Activated CD4-positive, alpha-beta memory T cell treated with anti-CD3 and anti-CD28 coated beads, Interleukin-2, amount 10 ng/mL, durations not matched to agents 7 days and 5 days (primary cell): ENCODE measurements at places on chromosomes 4 and X.

DNA sequence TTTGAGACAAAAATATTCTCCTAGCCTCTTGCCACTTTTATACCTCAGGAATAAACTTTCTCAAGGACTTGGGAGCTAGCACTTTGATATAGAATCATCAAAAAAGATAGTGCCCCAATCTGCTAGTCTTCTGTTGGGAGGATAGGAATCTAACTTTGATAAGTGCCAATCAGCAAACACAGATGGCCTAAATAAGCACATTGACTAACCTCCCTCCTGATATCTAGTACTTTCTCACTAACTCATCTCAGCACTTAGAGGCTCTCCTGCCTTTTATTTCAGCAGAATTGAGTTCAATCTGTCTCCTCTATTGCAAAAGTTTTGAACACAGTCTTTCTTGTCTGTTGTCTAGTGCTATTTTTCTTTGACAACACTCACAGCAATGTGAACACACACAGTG lies 798.4 kb upstream of the FTHL17 start:
- no peak for DNase-seq

GRCh38 chrX:100969408-100969807 lies at the start of gene ARL13A:
ARL13A (plus strand) TSS chrX:100969708; CDS start chrX:100973690, 3,982 bp downstream.
- no peak for DNase-seq

DNA sequence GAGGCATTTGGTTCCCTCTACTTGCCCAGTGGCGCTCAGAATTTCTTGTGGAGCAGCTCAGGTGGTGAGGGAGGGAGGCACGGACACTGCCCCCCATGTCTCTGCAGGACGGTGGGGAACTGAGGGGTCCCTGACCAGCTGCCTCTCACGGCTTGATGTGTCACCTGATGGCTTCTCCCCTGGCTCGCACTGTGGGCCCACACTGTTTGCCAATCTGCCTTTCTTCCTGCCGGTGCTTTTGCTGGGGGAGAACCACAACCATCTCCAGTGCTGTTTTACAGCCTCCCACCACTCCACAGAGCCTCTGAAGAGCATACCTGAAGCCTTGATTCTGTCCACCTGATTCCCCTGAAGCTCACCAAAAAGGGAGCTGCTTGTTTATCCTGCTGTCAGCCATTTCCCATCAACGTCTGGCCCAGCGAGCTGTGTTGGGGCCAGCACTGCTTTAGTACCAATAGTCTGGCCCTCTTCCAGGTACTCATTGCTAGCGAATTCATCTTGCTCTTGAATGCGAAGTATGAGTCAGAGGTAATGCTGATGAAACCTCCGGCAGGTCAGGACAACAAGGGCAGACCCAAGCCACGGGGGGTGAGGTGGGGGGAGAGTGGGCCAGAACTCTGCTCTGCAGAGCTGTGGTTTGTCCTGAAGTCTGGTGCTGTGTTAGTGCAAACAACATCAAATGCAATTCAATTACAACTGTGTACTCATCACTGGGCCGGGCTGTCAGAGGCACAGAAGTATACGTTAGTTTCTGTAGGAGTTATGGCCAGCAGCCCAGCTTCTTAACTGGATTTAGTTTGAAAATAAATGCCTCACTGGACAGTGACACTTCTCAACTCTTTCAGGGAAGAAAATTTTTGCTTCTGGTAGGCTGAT lies 208.3 kb upstream of the JADE1 start:
- DNase-seq, result no peak

- no peak for DNase-seq
These were observed 607.4 kb upstream of the PITX2 start for GRCh38 chr4:111230265-111230664.

DNA sequence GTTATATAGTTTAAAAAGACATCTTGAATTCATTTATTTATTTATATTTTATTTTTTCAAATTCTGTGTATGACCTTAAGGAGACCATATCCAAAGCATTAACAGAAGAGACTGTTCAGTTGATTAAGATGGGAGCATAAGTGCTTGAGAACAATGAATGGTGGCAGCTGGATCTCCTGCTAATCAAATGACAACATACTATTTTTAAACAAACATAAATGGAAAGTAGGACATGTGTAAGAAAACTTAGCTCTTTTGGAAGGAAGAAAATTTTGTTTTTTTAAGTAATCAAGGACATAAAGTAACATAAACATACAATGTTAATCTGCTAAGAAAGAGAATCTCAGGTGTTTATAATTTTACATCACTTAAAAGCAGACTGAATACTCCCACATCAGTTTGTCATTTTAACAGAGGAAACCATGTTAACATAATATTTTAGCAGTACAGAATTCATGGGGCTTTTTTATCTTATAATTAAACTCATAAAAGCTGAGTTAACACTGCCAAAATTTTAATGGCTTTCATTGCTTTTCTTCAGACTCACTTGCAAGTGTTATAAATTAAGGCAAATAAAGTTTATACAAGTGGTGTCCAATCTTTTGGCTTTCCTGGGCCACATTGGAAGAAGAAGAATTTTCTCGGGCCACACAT lies 95.1 kb downstream of the MAD2L1 start:
- DNase-seq, result no peak

- no peak for DNase-seq
These were observed 243.3 kb downstream of the SLC7A11 start for GRCh38 chr4:137998666-137999429.

DNA sequence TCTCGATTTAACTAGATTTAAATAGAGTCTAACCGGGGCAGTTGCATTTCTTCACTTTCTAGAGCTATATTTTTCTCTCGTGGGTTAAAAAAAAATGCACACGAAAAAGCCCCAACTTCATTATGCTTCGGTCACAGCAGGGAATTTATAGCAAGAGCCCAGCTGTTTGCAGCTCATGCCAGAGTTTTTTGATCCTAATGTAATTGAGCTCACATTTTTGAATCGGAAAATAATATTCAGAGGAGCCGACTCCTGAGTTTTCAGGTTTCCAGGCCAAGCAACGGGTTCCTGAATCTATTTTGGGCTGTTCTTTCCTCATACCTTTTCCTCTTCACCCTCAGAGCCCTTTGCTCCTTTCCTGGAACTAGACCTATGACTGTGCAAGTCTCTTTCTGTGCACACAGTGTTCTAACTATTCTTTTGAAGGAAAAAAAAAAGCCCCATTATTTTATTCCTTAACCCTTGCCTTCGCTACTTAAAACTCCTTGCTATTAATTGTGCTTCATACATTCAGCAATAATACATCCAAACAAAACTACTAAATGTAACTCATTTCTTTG lies 27.5 kb upstream of the ESX1 start:
- no peak for DNase-seq

- no peak for DNase-seq
These were observed 343.2 kb upstream of the KLF3 start for GRCh38 chr4:38320833-38321232.

DNA sequence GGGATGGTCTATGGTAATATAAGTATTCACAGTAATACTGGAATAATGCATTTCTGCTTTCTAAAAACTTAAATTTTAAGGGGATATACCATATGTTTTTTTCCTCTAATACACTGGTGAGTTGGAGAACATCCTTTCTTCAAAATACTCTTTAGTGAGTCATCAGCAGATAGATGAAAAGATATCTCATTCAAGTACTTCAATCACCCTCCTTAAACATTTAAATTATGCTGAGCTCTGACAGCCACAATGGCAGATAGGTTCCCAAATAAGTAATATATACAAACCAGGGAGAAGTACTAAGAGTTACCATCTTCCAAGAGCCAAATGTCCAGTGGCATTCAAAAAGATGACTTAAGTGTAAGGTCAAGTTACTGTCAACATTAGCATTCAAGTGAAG lies 52.2 kb downstream of the AMMECR1 start:
- no peak for DNase-seq

DNA sequence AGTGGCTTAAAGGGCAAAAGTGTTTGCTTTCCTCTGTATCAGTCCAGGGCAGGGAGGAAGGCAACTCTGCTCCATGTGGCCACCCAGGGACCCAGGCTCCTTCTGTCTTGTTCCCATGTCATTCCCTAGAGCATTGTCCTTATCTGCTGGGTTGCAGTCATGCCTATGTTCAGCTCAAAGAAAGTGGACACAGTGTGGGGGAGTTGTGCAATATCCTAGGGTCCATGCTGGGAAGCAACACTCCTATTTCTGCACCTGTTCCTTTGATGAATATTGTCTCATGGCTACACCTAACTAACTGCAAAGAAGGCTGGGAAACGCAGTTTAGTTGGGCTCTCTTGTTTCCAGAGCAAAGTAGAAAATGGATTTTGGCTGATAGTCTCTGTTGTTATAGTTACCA lies 107.0 kb upstream of the OTUD4 start:
- DNase-seq, result no peak

DNA sequence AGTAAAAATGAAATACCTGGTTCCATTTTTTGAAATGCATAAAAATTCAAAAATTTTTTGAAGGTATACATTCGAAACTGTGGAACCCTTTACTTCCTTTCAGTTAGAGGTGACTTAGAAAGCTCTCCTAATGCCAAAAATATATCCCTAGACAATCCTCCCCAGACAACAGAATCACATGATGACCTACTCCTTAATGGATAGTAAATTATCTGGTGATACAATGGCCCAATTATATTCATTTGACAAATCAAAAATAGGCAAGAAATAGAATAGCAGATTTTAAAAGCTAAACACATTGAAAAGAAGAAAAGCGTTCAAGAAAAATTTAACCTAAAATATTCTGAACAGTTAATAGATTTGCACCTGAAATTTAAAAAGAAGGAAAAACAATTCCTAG lies 3.5 kb upstream of the UGT2A2 start:
- no peak for DNase-seq

- no peak for DNase-seq
These were observed 132.1 kb downstream of the DIPK2B start for GRCh38 chrX:45068569-45068968.

GRCh38 chr4:59540311-59540710 lies 1659.8 kb upstream of the ADGRL3 start:
- no peak for DNase-seq

DNA sequence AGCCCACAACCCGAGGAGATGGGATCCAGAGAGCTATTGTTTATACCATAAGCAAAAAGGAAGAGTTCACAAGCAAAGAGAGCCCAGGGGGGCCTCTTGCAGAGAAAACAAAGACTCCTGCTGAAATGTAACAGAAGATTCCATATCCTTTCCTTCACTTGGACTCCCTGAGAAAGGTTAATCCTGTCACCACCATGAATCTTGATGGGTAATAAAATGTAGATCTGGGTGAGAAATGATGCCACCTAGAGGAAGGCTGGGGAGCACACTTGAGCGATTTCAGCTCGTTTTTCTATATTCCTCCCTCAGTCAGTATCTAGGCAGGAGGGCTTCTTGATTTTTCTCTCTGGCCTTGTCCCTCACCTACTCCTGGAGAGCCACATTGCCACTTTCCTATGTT lies 10.2 kb upstream of the KCNE5 start:
- no peak for DNase-seq

- DNase-seq, result no peak
These were observed 64.4 kb downstream of the DLG3 start for GRCh38 chrX:70509078-70509477.

DNA sequence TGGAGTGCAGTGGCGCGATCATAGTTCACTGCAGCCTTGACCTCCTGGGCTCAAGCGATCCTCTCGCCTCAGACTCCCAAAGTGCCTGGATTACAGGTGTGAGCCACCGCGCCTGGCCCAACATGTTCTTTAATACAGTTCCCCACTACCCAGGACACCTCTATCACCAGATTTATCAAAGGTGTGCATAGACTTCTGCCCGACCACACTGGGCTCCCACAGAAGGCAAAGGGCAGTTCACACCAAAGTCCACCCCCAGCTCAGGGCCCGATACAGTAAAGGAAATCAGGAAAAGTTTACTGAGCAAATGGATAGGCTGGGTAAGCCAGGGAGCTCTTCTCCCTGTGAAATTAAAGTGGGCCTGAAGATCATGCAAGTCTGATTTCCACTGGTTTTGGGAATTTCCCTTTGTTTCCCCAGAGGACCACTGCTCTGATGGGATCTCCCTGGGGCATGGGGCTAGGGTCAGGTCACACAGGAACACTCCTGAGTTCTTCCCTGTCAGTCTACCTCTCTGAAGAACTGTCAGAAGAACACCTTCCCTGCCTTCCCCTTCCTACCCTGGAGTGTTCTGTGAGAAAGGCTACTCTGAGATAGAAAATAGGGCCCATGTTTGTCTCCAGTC lies 17.7 kb upstream of the PIM2 start:
- DNase-seq, result no peak

- no peak for DNase-seq
These were observed 77.5 kb downstream of the HCCS start for GRCh38 chrX:11188664-11189063.

- DNase-seq, result no peak
These were observed 143.8 kb upstream of the PPARGC1A start for GRCh38 chr4:24033626-24034025.

DNA sequence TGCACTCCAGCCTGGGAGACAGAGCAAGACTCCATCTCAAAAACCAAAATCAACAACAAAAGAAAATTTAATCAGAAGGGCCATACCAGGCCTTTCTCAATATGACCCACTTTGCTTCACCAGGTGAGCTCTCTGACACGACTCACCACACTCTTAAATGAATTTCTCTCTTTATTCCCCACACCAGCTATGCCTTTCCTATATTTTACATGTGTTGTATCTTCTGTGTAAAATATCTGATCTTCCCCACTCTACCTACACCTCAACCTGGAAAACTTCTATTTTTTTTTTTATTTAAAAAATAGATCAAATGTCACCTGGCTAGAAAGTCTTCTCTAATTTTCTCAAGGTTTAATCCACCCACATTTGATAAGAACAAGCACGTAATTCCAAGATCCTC lies 77.6 kb upstream of the SLC39A8 start:
- no peak for DNase-seq

DNA sequence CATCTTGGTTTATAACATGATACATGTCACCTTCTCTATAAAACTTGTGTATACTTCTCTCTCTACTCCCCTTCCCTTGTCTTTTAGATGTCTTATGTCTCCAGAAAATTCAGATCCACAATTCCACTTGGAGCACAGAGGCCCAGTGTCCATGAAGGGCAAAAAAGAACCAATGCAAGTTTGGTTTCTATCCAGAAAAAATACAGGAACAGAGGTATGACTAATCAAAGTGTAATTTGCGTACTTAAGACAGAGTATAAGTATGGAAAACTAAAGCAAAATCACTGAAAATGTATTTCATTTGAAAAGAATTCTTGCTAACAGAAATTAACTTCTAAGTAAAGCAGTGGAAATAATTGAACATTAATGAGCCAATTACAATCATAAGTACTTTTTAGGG lies 46.2 kb downstream of the GUCY1B1 start:
- DNase-seq, result no peak

DNA sequence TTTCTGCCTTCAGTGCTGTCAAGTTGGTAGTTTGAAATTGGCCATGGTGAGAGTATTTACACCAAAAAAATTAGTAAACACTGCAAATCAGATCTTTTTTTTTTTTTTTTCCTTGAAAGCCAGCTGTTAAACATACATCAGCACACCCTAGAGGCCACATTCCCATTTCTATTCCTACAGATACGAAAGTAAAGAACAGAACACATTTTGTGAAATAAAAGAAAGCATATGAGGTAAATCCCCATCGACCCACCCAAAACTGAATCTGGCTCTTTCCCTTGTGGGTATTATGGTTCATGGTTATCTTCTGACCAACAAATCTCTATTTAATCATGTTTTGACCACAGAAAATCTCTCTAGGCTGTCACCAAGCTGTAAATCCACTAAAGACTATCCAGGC lies 41.8 kb upstream of the AP1AR start:
- DNase-seq, result no peak

- DNase-seq, result no peak
These were observed 23.3 kb upstream of the GUCY1B1 start for GRCh38 chr4:155735496-155735895.
